Activated CD4-positive, CD25-positive, alpha-beta regulatory T cell (primary cell): ENCODE measurements at places on chromosomes 7 and 10.

- no peak for DNase-seq
These were observed 15.2 kb downstream of the SAMD9L start for GRCh38 chr7:93133005-93133404.

DNA sequence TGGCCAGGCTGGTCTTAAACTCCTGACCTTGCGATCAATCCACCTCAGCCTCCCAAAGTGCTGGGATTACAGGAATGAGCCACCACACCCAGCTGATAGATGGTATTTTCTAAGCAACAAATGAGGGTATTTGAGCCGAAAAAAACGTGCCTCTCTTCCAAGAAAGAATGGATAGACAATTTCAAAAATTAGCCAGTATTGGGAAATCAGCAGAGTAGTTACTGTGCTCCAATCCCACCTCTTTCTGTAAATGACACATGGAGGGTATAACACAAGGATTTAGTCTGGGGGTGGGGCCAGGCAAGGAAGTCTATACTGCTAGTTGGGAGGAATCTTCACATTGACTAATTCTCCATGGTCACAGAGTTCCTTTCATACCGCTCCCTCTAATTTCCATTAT lies 9.2 kb upstream of the BPGM start:
- DNase-seq, result no peak

- DNase-seq, result no peak
These were observed 13.0 kb upstream of the TES start for GRCh38 chr7:116197360-116197759.

- no peak for DNase-seq
These were observed 228.0 kb downstream of the PRKG1 start for GRCh38 chr10:51302316-51302715.

DNA sequence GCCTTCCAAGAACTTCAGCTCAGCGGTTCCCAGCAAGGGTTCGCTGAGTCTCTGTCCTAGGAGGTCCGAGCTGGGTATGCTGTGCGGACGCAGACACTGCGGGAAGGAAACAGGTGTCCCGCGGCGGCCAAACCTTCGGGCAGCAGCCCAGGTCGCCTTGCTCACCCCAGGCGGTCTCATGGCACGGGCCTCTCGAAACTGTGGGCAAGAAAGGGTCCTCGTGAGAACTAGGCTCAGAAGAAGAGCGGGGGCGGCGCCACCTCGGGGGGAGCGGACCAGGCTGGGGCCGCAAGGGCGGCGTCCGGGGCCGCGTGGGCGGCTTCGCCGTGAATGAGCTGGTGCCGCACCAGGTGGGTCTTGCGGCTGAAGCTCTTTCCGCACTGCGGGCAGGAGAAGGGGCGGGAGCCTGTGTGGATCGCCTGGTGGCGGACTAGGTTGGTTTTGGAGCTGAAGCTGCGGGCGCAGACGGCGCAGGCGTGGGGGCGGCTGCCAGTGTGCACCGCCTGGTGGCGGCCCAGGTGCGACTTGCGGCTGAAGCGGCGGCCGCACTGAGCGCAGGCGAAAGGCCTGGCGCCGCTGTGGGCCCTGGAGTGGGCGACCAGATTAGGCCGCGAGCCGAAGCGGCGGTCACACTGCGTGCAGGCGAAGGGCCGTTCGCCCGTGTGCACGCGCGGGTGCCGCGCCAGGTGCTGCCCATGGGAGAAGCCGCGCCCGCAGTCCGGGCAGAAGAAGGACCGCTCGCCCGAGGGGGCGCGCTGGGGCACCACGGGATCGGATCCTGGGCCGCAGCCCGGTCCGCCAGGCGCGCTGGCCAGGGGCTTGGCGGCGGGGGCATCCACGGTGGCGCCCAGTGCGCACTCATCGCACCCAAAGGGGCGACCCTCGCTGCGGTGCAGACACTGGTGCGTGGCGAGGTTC lies 8.6 kb downstream of the ZNF467 start:
- no peak for DNase-seq

GRCh38 chr7:157009170-157009777 lies 1.2 kb downstream of the MNX1 start:
- no peak for DNase-seq

- DNase-seq, result no peak
These were observed 261.6 kb upstream of the AOAH start for GRCh38 chr7:36985866-36986400.

DNA sequence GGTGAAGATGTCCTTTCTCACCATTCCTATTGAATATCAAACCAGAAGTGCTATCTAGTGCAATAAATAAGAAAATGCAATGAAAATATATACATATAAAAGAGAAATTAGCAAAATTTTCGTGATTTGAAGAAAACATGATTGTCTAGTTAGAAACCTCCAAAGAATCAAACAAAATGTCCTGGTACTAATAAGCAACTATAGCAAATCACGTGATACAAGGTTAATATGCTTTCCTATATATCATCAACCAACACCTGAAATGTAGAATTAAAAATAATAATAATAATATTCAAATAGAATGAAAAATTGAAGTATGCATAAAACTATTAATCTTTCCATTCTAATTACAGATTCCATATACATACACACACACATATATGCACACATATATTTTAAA lies 183.9 kb upstream of the POM121L12 start:
- no peak for DNase-seq

GRCh38 chr10:1530871-1531517 lies 206.3 kb downstream of the ADARB2 start:
- DNase-seq, result no peak
